Left renal cortex interstitium (tissue), 4 donors: ENCODE measurements at places on chromosomes 7 and 10.

GRCh38 chr7:113652501-113652900 lies 266.3 kb downstream of the PPP1R3A start:
- no peak for DNase-seq

DNA sequence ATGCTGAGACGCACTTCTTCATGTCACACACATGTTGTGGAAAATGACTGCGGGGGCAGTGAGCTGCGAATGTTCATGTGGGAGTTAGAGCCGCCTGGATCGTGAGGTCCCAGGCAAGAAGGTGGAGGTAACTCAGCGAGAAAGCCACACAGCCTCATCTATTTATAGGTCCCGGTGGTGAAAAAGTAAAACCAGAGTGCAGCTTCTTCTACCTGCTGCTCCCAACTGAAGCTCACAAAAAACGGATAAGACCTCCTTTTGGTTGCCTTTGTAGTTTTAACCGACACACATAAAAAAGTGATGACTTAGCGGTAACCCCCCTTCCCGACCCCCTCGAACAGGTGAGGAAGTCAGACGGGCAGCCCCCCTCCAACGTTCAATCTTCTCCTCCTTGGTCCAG lies 276.9 kb downstream of the GATA3 start:
- DNase-seq = no peak

DNA sequence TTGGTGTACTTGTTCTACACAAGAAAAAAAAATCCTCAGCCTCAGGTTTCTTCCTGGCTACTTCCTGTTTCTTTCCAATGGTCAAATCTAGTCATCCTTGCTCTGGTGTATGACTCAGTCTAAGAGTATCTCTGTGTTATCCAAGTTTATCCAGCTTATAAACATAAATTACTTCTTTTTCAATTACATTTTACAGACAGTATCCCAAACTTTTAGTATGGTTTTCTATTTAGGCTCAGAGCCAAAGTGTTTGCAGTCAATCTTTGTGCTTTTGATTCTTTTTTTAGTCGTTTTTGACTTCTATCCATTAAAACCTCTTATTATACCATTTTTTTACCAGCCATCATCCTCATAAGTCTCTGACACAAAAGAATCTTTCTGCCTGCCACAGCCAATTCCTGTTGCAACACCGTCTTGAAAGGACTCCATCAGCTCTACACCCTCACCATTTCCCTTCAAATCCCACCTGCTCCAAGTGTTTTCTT lies 294.6 kb downstream of the PTEN start:
- DNase-seq = no peak

DNA sequence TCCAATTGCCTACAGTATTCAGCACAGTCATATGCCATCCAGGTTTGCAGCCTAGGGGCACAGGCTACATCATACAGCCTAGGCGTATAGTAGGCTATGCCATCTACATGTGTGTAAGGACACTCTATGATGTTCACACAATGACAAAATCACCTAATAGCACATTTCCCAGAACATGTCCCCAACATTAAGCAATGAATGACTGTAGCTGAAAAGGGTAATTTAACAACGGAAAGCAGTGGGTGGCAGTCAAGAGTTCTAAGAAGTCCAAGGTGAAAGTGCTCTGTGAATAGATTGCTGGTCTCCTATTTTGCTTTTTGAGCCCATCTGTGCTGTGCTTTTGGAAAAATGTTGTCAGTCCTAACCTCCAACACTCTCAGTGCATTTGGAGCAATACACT lies 162.6 kb downstream of the KLF6 start:
- DNase-seq = no peak

GRCh38 chr10:109027534-109028185 lies 895.7 kb downstream of the XPNPEP1 start:
- no peak for DNase-seq

DNA sequence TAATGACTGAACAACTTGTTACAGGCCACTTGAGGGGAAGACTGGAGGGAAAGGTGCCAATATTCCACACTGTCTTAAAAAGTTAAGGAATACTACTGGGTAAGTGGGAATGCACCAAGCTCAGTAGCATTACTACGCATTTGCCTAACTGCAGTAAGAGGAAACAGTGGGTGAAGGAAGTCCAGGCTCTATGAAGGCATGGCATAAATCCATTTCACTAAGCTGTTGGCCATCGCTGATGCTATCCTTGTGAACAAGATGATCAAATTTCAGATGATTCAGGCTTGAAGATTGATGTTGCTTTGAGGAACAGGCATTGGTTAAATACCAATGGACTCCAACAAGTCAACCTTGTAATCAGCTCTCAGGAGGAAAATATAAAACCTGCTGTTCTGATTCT lies 44.2 kb upstream of the TES start:
- no peak for DNase-seq

GRCh38 chr7:137932881-137933269 lies 69.0 kb downstream of the CREB3L2 start:
- DNase-seq = no peak
